Dorsolateral prefrontal cortex (tissue), 122 donors: ENCODE measurements at places on chromosomes 1 and 21. TPM values are rescaled to one million over a fixed set of nuclear protein-coding genes. Genes with fewer than 3 reads are reported as not detected.

RGS13 gene
- not detected for total RNA-seq

SDHC gene
- 171 TPM for total RNA-seq

NBPF4 gene
- total RNA-seq = not detected

FAM167B gene
- 0.67 TPM for total RNA-seq

OPRD1 gene
- 12.0 TPM for total RNA-seq

KPRP gene
- total RNA-seq = not detected

AMPD1 gene
- total RNA-seq = not detected

NID1 gene
- 4.7 TPM for total RNA-seq

SMCP gene
- total RNA-seq = not detected

SLFNL1 gene
- 1.0 TPM for total RNA-seq

MYCL gene
- total RNA-seq = 2.0 TPM

C1orf141 gene
- total RNA-seq = not detected

ERICH3 gene
- total RNA-seq = 41.9 TPM

FAM177B gene
- total RNA-seq = not detected

SPATA6 gene
- total RNA-seq = 28.0 TPM

OR2T29 gene
- total RNA-seq = 0.42 TPM

CFHR4 gene
- 0.22 TPM for total RNA-seq

UBL4B gene
- total RNA-seq = not detected
